ENCODE measurements at places on chromosomes 7 and 10.

GRCh38 chr7:54664235-54665228, 94.5 kb downstream of the SEC61G start:
- peak; percentile 12 for DNase-seq

GRCh38 chr10:95476469-95477174, 84.5 kb downstream of the SORBS1 start:
- DNase-seq, result no peak

DNA sequence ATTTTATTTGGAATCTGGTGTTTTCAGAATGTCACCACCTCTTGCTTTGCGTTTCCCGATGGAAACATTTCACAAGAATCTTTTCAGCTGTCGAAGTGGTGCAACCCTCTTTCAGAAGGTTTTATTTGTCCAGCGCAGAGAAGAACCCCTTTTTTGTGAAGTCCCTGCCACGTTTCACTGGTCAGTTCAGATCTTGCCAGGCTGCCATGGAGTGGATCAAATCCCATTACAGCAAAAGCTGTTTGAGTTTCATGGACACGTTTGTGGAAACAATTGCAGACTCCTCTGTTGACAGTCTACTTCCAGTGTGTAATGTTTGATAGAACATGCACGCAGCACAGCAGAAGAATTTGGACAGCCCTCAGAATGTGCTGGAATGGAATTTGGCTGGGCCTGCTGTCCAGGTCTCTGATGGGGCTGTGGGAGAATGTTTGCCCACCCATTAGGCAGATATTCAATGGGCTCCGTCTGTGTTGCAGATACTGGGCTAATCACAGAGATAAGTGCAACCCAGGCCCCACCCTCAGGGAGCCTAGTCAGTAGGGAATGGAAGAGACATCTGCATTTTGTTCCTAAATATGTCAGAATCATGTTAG, 143.2 kb downstream of the GRK5 start:
- DNase-seq, result peak; percentile 42

DNA sequence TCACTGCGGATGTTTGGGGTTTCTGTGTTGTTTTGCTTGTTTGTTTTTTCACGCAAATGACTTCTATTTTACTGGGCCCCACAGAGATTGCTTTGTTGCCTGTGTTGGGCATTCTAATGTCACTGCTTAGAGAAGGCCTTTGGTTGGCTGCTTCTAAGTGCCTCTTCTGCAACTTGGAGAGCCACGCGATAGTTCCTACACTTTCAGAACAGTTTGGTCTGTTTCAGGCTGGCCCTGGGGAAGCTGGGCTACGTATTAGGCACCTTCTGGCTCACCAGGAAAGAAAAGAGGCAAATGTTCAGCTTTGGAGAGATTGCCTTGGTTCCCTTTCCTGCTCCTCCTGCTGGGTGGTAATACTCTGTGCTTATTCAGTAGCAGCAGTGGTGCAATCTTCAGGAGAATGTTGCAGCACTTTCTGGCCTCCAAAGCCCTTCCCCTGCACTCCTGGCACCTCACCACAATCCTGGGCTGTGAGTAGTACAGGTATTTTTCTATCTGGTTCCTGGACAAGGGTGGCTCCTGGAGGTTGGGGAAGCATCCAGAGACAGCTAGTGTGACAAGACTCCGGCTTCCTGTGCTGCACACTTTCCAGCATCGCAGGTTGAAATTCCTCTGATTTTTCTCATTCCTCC, 1.2 kb downstream of the ANTXRL start:
- peak; percentile 23 for DNase-seq

- DNase-seq, result peak; percentile 8
Observed at GRCh38 chr7:44131173-44132029, 8.1 kb upstream of the POLD2 start.

DNA sequence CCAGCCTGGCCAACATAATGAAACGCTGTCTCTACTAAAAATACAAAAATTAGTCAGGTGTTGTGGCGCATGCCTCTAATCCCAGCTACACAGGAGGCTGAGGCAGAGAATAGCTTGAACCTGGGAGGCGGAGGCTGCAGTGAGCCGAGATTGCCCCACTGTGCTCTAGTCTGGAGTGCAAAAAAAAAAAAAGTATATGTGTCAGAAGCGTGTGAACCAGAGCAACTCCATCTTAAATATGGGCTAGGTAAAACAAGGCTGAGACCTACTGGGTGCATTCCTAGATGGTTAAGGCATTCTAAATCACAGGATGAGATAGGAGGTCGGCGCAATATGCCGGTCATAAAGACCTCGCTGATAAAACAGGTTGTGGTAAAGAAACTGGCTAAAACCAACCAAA, 6.2 kb downstream of the CCL24 start:
- DNase-seq, result no peak

GRCh38 chr7:106848851-106849442, 16.1 kb upstream of the PIK3CG start:
- peak; percentile 70 for DNase-seq

- peak; percentile 77 for DNase-seq
Observed at GRCh38 chr7:94216944-94217461, 177.7 kb upstream of the COL1A2 start.

GRCh38 chr10:58952747-58953466, 223.5 kb upstream of the PHYHIPL start:
- peak; percentile 50 for DNase-seq

DNA sequence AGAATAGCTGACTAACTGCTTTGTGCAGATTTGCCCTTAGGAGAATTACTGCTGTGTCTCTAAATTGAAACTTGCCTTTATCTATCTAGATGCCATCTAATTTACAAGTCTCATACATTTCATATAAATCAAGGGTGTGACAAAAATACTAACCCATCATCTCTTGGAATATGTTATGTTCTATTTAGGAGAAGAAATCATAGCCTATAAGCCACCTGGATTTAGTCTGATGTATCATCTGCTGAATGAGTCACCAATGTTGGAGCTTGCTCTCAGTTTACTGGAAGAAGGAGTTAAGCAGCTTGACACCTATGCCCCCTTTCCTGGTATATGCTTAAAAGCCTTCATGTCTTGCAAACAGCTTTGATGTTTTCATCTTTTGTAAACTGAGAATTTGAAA, 43.5 kb downstream of the NUP205 start:
- peak; percentile 92 for DNase-seq

- no peak for DNase-seq
Observed at GRCh38 chr10:42997849-42998165, 79.1 kb upstream of the RET start.

- DNase-seq, result peak; percentile 80
Observed at GRCh38 chr10:30436191-30436611, 2.2 kb downstream of the MAP3K8 start.

- no peak for DNase-seq
Observed at GRCh38 chr7:151897161-151897731, 20.3 kb upstream of the PRKAG2 start.

DNA sequence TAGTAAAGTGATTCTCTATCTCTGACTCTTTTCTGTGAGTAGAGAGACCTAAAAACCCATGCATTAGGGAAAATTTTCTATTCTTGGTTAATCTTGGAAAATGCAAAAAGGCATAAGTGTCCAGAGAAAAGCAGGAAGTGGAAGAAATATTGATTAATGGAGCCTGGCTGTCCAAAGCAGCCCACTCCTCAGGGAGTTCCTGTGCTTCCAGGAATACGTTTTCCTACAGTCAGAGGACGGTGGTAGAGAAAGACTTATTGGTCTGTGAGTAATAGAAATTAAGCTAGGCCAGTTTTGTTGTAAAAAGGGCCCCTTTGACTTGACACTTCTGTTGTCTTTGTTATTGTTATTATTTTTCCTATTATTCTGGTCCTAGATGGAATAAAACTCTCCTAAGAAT, 157.8 kb downstream of the NRP1 start:
- no peak for DNase-seq

GRCh38 chr10:122204691-122205489, 66.2 kb upstream of the BTBD16 start:
- no peak for DNase-seq

GRCh38 chr7:2799253-2799652, 44.9 kb downstream of the GNA12 start:
- DNase-seq, result no peak

- DNase-seq, result no peak
Observed at GRCh38 chr7:34220506-34221185, 315.3 kb downstream of the BMPER start.

GRCh38 chr10:126387931-126388911, at the start of gene ADAM12:
ADAM12 (minus strand) TSS chr10:126388477; CDS start chr10:126388145, 332 bp downstream.
- peak; percentile 62 for DNase-seq

GRCh38 chr7:17645500-17645899, 294.8 kb downstream of the SNX13 start:
- no peak for DNase-seq

DNA sequence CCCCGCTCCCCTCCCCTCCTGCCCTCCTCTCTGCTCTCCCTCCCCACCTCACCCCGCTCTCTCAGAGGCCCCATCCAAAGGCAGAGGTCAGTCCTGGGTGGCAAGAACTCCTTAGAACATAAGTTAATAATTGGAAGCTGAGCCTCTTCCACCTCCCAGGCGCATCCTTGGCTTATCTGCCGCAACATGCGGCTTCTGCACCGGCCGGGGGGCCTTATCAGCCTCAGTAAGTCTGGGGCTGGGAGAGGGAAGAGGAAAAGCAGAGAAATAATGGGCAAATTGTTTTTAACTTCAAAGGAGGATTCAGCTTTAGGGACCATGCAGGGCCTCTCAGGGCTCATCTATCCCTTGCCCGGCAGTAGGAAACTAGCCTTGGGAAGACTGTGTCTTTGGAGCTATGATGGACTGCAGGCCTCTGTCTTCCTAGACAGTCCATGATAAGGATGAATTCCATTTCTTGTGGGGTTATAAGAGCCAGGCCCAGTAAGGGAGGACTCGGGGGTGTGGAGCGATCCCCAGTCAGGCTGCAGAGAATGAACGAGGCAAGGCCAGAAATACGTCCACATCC, 411.6 kb downstream of the PLXNA4 start:
- no peak for DNase-seq

DNA sequence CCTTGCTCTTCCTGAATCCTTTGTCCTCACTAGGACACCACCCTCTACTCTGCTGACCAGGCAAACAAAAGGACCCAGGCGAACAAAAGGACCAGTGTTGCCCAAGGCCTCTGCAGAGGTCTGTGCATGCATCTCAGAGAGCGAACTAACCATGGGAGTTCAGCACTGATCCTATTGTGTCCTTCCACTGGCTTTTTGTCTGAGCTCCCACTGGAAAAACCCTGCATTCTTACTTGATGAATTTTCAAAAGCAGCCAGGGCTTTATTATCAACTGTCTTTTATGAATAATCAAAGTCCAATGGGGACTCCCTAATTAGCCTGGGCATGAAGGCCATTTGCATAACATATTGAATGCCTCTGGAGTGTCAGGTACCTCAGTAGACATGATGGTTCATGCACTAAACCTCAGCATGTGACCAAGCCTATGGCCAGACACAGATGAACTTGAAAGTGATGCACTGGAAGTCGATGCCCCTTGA, 140.6 kb downstream of the KCNMA1 start:
- DNase-seq, result peak; percentile 11

GRCh38 chr10:79487296-79488194, 24.8 kb upstream of the EIF5AL1 start:
- DNase-seq, result peak; percentile 66

GRCh38 chr7:1011297-1012003, 28.5 kb downstream of the CYP2W1 start:
- no peak for DNase-seq

GRCh38 chr7:36407636-36408550, 18.2 kb downstream of the ANLN start:
- no peak for DNase-seq

DNA sequence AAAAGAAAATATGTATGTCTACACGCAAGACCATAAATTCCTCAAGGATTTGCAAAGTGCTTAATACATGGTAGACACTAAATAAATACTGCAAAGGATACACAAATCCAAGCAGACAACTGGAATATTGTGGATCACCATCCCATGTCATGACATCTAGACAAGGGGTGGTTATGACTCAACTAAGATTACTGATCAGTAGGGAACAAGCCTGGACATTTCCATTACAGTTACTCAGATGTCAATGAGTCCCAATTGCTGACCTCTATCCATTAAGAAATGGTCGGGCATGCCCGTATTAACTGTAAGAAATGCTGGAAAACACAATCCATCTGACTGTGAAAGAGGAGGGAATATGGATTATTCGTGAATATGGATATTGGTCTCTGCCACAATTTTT, 27.6 kb upstream of the RUFY2 start:
- peak; percentile 8 for DNase-seq

- DNase-seq, result no peak
Observed at GRCh38 chr10:104328646-104328895, 9.7 kb downstream of the ITPRIP start.

DNA sequence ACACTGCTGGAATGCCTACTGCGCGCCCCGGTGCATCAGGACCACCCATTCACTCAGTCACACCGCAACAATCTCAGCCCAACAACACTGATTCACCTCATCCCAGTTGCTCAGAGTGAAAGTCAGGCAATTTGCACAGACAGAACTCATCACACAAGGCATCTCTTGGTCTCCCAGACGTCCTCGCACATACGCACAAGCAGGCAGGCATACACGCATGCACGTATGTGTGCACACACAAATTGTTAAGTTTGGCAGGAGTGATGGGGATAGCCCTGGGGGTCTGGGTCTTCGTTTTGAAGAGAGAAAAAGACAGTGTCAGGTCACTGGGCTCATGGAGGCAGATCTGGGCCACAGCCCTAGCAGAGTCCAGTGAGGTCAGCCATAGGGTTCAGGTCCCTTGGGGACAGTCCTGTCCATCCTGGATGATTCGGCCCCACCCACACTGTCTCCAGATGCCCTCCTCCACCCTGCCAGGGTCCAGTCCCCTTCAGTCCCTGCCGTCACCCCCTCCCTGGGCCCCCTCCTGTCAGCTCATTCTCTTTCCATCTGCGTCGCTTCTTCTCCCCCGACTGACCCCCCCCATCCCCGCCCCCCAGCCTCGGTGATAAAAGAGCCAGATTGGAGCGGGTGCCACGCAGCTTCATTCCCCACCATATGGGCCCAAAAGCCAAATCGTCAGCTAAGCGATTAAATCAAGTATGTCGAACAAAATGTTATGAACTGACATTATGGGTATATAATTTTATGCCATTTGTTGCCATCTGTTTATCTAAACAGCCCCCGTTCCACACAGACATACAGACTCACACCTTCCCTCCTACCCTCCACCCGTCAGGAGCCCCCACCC, 48.5 kb upstream of the SLF2 start:
- DNase-seq, result no peak

DNA sequence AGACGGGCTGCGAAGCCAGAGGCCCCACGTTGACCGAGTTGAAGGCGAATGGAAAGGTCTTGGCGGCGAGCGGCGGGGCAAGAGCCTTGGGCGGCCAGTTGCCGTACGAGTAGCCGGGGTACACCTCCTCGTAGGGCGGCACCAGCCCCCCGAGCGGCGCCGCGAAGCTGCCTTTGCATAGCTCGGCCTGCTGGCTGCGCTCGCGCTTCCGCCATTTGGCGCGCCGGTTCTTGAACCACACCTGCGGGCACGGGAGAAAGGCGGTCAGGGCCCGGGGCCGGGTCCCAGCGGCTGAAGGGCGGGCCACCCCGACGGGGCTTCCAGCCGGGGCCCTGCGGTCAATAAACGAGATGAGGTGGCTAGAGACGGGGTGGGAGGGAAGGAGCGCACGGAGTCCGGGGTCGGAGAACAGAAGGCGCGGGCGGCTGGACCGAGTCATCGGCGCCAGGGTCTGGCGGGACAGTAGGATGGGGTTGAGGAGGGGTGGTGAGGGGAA, 4.8 kb downstream of the ELOVL3 start:
- DNase-seq, result peak; percentile 42
